ENCODE measurements at places on chromosomes 2 and 18.

- DNase-seq, result no peak
These were observed 180.0 kb upstream of the TPO start for GRCh38 chr2:1233281-1233680.

DNA sequence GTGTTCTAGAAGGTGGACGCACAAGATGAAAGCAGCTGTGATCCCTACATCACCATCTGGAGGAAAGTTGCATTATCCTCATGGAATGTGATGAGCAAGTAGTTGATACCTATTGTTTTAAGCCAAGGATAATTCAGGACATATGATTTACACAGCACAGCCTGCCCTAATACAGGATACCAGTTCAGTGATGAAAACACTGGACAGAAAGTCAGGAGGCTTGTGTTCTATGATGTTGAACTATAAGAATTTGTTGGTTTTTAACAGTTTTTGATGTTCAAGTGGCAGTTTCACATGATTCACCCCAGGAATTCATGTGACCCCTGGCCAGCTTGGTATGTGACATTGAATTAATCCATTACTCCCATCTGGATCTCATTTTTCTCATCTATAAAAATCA lies 6.2 kb upstream of the CHST10 start:
- no peak for DNase-seq

- no peak for DNase-seq
These were observed 48.0 kb upstream of the GRB14 start for GRCh38 chr2:164669291-164669690.

DNA sequence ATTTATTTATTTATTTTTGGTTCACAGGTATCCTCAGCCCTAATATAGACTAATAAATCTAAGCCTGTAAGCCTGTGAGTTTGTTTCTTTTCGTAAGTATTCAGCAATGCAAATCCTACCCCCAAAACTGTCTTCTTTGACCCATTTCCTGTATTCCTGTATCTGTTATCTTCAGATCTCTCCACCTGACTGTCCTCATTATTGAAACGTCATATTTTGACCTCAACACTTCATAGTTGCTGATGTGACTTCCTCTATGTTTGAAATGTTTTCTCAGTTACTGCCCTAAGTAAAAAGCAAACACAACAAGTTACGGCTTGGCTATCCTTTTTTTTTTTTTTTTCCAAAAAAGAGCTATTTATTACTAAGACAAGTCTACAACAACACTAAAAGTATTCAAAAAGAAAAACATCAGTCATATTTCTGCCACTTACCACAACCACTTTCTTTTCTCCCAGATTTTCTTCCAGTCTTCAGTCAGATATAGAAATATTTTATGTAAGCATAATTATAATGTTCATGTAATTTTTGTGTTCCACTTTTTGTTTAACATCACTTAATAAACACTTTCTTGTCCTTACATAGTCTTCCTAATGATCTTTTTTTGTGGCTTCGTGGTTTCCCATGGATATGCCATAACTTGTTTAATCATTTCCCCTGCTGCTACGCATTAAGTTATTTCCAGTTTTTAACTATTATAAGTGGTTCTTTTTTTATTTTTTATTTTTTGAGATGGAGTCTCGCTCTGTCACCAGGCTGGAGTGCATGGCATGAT lies 45.0 kb upstream of the EML4 start:
- no peak for DNase-seq

DNA sequence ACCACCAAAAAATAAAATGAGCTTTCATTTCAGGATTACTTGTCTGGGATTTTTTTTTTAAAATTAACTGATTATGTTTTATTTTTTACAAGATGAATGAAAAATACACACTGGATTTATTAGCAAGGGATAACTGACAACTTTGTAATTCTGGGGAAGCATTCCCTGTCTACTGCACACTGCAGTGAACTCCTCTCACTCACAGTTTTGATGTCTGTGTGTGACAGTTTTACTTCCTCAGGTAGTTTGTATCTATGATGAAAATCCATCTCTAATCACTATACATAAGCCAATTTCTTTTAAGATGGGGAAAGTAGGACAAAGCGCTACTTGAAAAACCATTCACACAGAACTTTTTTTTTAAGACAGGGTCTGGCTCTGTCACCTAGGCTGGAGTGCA lies 94.5 kb downstream of the COBLL1 start:
- no peak for DNase-seq

- DNase-seq, result no peak
These were observed 102.6 kb upstream of the SMIM21 start for GRCh38 chr18:75530118-75530517.

GRCh38 chr2:85133751-85134254 lies 611 bp downstream of the TCF7L1 start:
- DNase-seq, result no peak

GRCh38 chr2:10405448-10405847 lies 42.7 kb downstream of the ODC1 start:
- no peak for DNase-seq

DNA sequence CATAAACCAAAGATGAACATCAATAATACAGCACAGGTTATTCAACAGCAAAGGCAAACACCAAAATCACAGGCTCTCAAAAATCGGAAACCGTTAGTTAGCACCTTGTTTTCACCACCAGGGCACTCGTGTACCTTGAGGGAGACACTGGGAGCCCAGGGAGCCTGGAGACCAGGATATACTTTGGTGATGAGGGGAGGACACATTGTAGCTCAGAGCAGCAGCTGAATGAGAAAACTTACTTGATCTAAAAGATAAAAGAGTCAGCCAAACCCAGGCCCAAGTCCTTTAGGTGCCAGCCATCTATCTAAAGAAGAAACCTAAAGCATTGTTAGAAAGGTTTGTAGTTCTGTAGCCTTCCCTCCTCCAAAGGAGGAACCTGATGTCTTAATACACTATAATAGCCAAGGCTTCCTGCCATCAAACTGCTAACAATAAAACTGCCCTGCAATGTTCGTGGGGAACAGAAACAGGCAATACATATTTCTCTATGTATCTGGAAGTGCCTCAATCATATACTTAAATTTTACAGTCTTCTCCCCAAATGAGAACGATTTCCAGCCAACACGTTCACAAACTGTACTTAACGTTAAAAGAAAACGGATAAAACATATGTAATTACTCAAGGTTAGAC lies 19.3 kb downstream of the BCL11A start:
- no peak for DNase-seq

DNA sequence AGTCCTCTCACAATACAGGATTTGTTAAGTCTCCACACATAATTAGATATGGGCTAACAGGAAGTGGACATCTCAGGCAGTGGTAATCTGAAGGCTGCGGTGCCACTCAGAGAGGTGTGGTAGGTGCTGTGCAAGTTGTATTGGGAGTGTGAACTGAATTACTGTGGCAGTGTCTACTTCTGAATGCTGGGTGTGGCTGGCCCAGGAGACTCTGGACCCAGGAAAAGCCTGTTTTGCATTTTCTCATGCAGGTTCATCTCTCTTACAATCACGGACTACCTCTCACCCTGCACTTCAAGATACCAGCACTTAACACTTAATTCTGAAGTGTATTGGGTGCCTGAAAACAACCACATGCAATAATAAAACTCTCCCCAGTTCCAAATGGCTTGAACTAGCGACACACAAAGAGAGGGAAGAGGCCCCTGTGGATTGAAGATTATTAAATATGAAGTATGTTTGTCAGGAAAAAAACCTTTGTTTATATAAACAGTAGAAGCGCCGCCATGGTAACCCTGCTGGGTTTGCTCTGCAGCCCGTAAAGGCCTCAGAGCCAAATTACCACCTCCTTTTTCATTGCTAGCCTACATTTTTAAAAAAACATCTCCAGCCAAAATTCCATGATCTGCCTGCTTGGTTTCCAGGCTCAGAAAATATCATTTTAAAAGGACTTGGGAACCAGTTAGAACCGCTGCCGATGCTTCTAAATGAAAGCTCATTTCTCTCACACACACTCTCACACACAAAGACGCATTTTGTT lies 77.5 kb downstream of the GFPT1 start:
- peak; percentile 51 for DNase-seq

GRCh38 chr2:101558740-101559525 lies 84.0 kb upstream of the RFX8 start:
- DNase-seq, result no peak

DNA sequence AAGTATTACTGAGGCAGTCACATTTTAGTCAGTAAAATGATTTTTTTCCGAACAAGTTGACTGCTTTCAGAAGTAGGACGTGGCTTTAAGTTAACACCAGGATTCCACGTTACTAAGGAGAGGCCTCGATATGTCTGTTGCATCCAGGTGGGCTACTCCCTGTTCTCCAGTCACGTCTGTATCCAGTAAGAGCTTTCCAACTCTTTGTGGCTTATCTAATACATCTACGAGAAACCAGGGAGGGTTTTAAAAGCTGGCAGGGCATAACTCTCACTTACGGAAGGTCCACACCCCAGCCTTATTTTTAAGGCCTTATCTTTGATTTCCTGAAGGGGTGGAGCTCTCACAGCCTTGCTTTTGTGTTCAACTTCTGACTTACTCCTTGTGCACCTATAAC lies 99.2 kb downstream of the SLC8A1 start:
- no peak for DNase-seq

DNA sequence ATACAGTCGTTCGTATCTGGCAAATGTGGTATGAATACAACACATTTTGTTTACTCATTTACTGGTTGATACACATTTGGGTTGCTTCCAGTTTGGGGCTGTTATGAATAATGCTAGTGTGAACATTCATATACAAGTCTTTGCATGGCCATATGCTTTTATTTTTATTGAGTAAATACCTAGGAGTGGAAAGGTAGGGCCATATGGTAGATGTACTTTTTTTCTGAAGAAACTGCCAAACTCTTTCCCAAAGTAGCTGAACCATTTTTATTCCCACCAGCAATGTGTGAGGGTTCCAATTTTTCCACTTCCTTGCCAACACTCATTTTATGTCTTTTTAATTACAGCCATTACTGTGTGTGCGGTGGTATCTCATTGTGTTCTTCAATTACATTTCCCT lies 496.2 kb upstream of the NRXN1 start:
- DNase-seq, result no peak

DNA sequence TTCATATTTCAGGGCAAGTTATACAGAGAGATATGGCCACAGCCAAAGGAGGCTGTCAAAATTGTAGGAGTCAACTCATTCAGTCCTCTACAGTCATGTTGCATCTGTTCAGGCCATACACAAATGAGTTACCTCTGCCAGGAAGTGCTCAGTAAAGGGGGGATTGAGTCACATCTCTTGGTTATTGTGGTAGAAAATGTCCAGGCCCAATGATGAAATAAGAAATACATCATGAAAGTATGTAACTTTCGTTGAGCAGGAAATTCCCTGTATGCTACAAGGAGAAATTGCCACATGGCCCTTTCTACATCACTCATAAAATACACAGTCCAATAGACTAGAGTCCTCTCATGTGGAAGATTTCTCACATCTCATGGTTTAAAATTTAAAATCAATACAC lies 103.9 kb upstream of the COL3A1 start:
- no peak for DNase-seq

- DNase-seq, result peak; percentile 41
These were observed 507 bp downstream of the PKP4 start for GRCh38 chr2:158457092-158457825.

DNA sequence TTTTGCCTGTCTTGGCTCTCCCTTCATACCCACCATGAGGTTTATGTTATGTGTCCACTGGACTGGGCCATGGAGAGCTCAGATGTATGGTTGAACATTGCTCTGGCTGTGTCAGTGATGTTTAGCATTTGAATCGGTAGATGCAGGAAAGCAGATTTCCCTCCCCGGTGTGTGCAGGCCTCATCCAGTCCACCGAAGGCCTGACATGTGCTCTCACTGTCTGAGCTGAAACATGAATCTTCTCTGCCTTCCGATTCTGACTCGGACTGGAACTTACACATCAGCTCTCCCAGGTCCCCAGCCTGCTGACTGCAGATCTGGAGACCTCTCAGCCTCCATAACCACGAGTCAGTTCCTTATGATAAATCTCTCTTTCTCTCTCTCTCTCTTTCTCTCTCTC lies 72.4 kb upstream of the SLC66A3 start:
- DNase-seq, result no peak

DNA sequence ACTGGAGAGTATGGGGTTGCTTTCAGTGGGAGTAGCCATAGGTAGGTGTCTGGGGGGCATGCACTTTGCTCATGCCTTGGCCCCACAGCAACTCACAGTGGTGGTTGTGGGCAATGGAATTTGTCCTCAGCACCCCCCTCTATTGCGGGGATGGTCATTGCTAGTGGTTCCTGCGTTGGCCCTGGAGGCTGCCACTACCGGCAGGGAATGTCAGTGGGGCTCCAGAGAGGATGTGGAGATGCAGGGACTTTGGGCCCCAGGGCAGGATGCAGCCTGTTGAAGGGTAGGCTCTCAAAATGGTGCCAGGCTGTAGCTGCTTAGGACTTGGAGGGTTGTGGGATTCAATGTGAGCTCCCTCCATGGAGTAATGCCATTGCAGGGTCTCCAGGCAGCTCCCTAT lies 125.0 kb downstream of the XRCC5 start:
- no peak for DNase-seq

DNA sequence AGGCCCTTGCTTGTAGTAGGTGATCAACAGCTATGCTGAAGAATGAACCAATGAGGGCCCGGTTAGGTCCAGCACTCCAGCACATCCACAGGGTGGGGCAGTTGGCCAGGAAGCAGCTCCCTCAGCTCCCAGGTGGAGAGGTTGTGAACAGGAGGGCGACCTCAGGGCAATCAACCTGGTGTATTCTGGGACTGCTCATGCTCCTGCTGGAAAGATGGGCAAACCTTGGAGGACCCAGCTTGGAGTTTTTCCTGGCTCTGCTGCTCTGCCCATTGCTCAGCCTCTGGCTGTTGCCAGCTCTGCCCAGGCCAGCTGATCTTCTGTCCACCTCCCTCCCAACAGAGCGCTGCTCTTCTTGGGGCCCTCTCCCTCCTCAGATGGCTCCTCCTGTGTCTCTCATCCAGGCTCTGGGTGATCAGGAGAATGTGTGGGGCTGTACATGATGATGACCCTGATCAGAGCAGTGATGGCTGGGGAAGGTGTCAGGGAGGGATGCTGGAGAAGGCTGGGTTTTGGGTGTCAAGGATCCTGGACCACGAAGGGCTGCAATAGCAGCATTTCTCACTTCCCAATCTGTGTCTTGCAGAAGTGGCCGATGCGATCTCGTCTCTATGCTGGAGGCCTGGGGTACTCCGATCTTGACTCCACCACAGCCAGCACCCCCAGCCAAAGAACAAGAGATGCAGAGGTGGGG lies 3.4 kb downstream of the TCF23 start:
- no peak for DNase-seq

DNA sequence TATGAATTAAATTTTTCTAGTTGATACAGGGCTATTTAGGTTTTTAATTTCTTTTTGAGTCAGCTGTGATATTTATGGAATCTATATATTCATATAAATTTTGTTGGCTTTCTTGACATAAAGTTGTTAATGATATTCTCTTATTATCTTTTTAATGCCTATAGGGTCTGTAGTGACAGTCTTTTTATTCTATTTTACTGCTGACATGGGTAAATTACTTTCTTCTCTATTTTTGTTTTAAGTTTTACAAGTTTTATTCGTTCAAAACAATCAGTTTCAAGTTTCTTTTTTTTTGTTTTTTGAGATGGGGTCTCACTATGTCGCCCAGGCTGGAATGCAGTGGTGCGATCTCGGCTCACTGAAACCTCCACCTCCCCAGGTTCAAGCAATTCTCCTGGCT lies 226.3 kb downstream of the ZRANB3 start:
- DNase-seq, result no peak

GRCh38 chr2:8437949-8438400 lies 243.9 kb upstream of the ID2 start:
- no peak for DNase-seq

All from NCI-H1436 (cell line).